ENCODE measurements at places on chromosomes 11 and 22.
A peak's percentile ranks its signal among the peaks of the same experiment; 100 is the strongest.

DNA sequence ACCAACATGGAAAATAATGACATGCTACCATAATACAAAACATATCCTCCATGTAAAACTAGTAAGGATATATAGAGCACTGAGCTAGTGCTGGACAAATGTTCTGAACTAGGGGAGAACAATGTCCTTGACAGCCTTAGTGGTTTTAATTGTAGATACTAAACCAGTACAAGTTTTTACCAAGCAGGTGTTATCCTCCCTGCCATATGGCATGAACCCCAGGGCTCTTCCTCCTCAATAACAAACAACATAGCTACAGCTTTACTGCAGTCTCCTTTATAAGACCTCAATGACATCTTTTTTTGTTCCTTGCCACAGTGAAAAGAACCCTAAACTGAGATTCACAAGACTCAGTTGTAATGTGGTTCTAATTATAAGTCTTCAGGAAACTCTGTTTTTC is 70.2 kb upstream of the GDPD4 start:
- no peak for DNase-seq

- no peak for DNase-seq
Observed at GRCh38 chr11:11301212-11301611, 51.8 kb downstream of the CSNK2A3 start.

DNA sequence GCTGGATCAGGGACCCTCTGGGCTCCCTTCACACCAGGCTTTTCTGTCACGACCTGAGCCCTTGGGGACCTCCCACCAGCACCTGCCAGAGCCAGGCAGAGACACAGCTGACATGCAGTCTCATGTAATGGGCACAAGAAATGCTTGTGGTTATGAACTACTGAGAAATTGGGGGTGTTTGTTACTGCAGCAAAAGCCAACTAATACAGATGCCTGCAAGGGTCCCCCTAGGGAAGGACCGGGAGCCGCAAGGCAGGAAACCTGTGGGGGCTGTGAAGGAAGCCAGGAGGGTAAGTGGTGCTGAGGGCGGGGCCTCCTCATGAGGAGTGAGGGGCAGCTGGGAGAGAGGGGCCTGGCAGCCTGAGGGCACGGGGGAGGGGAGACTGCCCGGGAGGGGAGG is 16.6 kb downstream of the WNT11 start:
- no peak for DNase-seq

- no peak for DNase-seq
Observed at GRCh38 chr11:18280438-18281045, 14.5 kb downstream of the SAA1 start.

GRCh38 chr11:1773994-1774550 is 10.3 kb upstream of the CTSD start:
- DNase-seq, result no peak

DNA sequence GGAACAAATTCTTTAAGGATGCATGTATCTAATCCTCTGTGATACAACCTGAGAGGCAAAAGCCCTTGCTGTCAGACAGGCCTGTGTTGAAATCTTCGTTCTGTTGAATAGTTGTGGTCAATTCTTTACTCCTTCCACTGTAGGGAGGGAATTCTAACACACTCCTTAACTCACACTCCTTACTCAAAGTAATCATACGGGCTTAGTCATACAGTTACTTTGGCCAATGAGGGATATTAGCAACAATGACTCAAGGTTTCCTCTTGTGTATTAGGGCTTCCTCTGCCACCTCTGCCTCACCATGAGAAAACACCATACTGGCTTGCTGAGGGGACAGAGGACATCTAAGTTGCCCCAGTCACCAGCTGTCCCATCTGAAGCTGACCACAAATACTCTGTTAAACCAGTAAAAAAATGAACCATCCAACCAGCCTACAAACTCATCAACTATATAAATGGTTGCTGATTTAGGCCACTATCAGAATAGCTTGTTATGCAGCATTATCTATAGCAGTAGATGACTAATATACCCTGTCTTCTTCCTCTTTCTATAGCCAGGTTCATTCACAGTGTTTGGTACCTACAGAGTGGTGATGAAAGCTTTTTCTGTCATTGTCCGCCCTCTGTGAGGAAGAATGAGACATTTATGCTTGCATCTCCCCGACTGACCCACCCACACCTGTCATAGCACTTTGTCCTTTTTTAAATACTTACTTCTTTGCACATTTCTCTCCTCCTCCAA is 322.8 kb upstream of the SYN3 start:
- no peak for DNase-seq

- DNase-seq, result no peak
Observed at GRCh38 chr11:69914286-69915150, 95.3 kb upstream of the FGF3 start.

DNA sequence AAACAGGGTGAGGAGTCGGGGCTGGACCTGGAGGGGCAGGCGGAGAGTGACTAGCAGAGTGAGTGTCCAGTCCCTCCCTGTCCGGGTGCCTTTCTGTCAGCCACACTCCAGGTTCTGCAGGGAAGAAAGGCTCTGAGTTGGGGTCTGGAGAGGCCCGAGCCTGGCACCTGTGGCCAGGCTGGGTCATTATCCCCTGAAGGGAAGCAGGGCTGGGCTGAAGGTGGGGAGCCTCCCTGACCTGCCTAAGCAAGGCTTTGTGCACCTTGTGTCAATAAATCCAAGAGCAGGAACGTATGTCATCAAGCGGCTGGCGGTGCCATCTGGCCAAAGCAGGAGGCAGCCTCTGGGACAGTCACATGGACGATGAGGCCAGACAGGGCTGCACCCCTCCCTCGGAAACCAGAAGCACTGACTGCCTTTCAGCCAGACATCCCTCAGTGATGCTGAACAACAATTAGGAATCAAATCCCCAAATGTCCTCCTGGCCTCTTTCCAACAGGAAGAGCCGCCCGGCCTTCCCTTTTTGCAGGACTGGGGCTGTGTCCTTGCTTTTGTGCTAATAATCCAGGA is 73.9 kb upstream of the FGF3 start:
- no peak for DNase-seq

- DNase-seq, result no peak
Observed at GRCh38 chr11:109734566-109734965, 312.6 kb downstream of the C11orf87 start.

- DNase-seq, result no peak
Observed at GRCh38 chr11:113670149-113670830, 35.8 kb downstream of the TMPRSS5 start.

DNA sequence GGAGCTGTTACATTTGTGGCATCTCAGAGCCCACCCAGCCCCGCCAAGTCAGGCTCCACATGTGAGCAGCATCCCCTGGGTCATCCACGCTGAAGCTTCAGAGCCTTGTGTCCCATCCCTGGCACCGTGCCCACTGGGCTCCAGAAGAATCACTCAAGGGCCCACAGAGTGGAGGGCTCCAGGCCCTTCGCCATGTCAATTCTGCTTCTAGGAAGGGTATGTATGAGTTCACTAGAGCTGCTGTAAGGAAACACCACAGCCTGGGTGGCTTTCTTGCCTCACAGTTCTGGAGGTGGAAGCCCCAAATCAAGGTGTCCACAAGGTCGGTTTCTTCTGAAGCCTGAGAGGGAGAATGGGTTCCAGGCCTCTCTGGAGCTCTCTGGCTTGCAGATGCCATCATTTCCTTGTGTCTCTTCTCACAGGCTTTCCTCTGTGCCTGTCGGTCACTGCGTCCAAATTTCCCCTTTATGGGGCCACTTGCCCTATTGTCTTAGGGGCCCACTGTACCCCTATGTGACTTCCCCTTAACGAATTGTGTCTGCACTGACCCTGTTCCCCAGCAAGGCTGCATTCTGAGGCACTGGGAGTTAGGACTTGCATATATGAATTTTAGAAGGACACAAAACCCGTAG is 1476.0 kb downstream of the TBC1D22A start:
- peak; percentile 89 for DNase-seq

- no peak for DNase-seq
Observed at GRCh38 chr11:122158171-122158570, 42.2 kb upstream of the BLID start.

- no peak for DNase-seq
Observed at GRCh38 chr11:1672613-1673350, 24.2 kb upstream of the KRTAP5-6 start.
